Naive thymus-derived CD8-positive, alpha-beta T cell (primary cell): ENCODE measurements at places on chromosomes 4 and X.

DNA sequence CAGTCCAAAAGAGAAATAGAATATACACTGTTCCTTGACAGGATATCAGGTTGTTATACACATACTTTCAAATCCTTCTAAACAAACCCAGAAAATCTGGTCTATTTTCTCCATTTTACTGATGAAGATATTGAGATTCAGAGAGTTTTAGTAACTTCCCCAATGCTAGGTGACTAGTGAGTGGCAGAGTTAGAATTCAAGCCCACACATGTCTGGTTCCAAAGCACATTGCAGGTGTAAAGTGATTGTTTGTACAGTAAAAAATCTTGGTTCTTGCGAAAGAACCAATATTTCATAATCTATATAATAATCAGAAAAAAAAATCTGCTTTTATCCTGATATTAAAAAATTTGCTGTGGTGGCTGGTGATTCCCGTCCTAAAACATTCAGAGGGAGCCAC lies 39.5 kb upstream of the EMCN start:
- no peak overlapping the region for H3K27ac ChIP-seq
- DNase-seq = no peak
- H3K36me3 ChIP-seq = no peaks in the 10 kb centered on the region
- H3K27me3 ChIP-seq = no peaks in the 10 kb centered on the region
- no peak overlapping the region for H3K4me3 ChIP-seq

DNA sequence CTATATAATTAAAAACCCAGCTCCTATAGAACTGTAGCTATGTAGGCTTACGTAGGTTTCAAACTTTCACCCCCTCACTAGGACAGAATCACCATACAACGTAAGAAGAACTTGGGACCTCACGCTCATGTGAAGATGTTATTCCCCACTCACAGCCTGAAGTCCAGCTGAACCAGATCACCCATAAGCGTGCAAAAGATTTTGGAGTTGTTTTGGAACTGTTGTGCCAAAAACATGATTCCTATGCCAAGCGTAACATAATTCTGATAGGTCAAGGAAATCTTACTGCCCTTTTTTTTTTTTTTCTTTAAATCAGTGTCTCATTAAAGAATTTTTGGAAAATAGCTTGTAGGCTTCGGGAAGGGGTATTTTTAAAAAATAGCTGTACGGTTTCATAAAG lies 57.0 kb downstream of the LCORL start:
- peaks cover 22% of the 10 kb centered on the region for H3K36me3 ChIP-seq
- H3K4me1 ChIP-seq = no peaks in the 10 kb centered on the region
- no peaks in the 10 kb centered on the region for H3K27me3 ChIP-seq
- no peak overlapping the region for H3K27ac ChIP-seq
- no peak for DNase-seq

DNA sequence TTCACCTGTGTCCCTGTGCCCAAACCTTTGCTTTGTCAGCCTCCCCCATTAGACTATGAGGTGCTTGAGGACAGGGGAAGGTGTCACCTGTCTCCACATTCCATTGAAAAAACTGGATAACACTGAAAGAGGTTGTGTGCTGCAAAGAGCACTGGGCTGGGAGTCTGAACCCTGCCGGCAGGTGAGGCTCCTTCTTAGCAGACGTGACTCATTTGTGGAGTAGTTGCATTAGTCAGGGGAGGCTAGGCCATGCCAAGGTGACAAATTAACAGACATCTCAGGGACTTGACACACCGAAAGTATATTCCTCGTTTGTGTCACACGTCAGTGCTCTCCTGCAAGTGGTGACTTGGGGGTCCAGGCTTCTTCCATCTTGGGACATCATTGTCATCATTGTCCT lies 95.9 kb upstream of the STX18 start:
- H3K4me3 ChIP-seq = no peak overlapping the region
- peaks cover 6% of the 10 kb centered on the region for H3K36me3 ChIP-seq
- H3K27ac ChIP-seq = no peak overlapping the region
- DNase-seq = no peak
- H3K4me1 ChIP-seq = no peaks in the 10 kb centered on the region

GRCh38 chrX:152912106-152912505 lies 14.2 kb downstream of the ZNF185 start:
- H3K27ac ChIP-seq = no peak overlapping the region
- H3K4me1 ChIP-seq = no peaks in the 10 kb centered on the region
- H3K27me3 ChIP-seq = no peaks in the 10 kb centered on the region
- no peaks in the 10 kb centered on the region for H3K36me3 ChIP-seq

DNA sequence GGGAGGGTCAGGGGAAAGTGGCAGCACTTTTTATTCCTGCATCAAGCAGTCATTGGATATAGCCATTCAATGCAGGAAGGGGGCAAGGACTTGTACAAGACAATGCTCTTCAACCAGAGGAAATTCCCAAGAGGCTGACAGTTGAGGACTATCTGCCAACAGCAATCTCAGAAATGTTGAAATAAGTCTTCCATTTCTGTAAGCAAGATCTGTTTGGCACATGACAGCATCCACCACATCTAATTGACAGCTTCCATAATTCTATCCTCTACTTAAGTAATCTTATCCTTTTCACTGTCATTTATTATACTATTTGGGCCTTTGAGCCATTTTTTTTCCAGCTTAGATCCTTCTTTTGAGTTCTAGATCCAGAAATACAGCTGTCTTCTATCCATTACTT lies 110.7 kb downstream of the CFAP299 start:
- H3K4me3 ChIP-seq = no peak overlapping the region
- H3K36me3 ChIP-seq = no peaks in the 10 kb centered on the region
- DNase-seq = no peak
- H3K27me3 ChIP-seq = no peaks in the 10 kb centered on the region
- peak overlapping the region; percentile 28 for H3K27ac ChIP-seq
- H3K4me1 ChIP-seq = no peaks in the 10 kb centered on the region

DNA sequence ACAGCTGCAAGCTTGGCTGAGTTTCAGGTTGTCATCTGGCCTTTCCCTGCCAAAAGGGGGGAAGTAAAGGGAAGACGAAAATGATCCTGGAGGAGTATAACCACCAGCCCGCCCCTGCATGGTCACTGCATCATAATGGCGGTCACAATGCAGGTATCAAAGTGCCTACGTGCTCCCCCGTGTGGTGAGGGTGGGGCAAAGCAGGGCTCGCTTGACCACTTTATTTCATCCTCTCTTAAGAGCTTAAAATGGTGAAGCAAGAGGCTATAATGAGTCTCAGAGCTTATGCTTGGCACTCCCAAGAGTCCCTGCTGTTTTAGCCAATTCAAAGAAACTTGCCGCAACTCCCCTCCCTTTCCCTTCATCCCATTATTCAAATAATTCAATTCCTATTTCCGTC lies 105.6 kb downstream of the APOOL start:
- H3K27me3 ChIP-seq = no peaks in the 10 kb centered on the region
- H3K4me3 ChIP-seq = no peak overlapping the region
- no peak overlapping the region for H3K27ac ChIP-seq
- no peaks in the 10 kb centered on the region for H3K36me3 ChIP-seq
- no peaks in the 10 kb centered on the region for H3K4me1 ChIP-seq
- no peak for DNase-seq
